ENCODE measurements at places on chromosomes 5 and 9. TPM values are rescaled to one million over a fixed set of nuclear protein-coding genes. Genes with fewer than 3 reads are reported as not detected.

DNA sequence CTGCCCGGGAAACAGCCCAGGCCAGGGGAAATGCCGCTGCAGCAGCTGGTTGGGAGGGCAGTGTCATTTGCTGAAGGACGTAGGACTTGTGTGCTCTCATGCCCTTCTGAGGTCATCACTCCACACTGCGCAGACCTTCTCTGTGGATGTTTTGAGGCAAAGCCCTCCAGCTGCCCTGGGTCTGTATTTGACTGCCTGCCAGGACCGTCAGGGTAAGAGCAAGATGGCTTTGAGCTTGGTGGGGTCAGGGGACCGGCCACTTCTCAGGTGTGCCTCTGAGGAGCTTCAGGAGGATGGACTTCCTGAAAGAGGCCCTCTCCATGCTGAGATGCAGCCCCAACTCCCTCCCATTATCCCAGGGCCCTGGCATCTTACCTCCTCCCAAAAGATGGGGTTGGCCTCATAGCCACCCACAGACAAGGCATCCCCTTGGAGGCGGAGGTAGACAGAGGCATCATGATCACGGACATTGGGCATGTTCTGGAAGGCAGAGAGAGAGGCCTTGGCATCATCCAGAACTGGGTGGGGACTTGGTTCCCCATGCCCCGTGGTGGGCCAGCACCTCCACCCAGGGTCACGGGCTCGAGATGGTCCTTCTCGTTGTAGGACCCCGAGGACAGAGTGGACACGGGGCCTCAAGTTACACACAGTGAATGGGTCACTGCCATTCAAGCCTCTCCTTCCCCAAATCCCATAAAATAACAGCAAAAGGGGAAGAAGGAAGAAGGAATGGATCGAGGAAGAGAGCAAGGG, 19.4 kb downstream of the SARDH start:
- DNase-seq, result peak; percentile 37

- peak; percentile 15 for DNase-seq
These were observed 41.1 kb upstream of the NEK6 start for GRCh38 chr9:124216474-124217176.

ZSWIM6 gene
- total RNA-seq, result 20.3 TPM

GRCh38 chr5:84255315-84255714, 129.4 kb downstream of the EDIL3 start:
- no peak for DNase-seq

NEURL1B gene
- 42.6 TPM for total RNA-seq

ADAMTSL2 gene
- 32.1 TPM for total RNA-seq

NREP gene
- 20.9 TPM for total RNA-seq

GRXCR2 gene
- total RNA-seq, result not detected

- DNase-seq, result no peak
These were observed 93.2 kb downstream of the MYO10 start for GRCh38 chr5:16842896-16843295.

FOXD4L6 gene
- total RNA-seq, result not detected

GRCh38 chr5:94558028-94558427, 60.4 kb downstream of the KIAA0825 start:
- DNase-seq, result no peak

DNA sequence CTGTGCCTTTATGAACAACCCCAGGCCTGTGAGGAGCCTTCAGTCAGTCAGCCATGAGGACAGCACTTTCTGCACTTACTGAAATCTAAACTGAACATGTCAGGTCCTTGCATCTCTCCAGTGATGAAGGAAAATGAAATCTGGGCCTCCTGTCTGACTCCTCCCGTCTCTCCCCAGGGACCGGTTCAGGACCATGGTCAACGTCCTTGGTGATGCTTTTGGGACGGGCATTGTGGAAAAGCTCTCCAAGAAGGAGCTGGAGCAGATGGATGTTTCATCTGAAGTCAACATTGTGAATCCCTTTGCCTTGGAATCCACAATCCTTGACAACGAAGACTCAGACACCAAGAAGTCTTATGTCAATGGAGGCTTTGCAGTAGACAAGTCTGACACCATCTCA, 77.0 kb upstream of the PLPP6 start:
- DNase-seq, result no peak

TMEM171 gene
- total RNA-seq, result 15.4 TPM
